ENCODE measurements at places on chromosomes 2 and 18. TPM values are rescaled to one million over a fixed set of nuclear protein-coding genes. Genes with fewer than 3 reads are reported as not detected.

DNA sequence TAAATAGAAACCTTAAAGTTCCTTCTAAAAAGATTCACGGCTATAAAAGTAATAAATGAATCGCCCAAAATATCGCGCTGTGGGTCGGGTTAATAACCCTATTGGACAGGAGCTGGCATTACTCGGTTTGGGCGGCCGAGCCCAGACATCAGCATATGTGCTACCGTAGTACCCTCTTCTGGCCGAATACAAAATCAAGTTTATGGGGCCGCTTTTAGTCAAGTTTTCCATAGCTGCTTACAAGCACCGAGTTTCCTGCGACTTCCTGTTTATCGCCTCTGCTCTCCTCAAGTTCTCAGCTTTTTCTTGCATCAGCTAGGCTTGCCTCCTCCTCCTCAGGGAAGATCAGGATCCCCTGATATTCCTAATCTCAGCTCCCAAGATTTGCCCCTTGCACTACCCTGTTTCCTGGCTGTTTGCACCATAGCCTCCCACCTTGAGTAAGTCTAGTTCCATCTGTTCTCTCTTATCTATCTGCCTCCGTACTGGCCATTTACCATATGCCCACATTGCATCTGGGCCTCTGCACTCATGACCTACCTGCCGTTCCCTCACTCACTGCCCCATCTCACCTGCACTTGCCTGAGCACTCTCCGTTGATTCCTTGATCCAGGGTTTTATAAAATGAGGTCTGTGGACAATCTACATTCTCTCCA lies 56.1 kb downstream of the SLC35F5 start:
- H3K36me3 ChIP-seq, result no peaks in the 10 kb centered on the region
- no peak overlapping the region for H3K27ac ChIP-seq
- no peaks in the 10 kb centered on the region for H3K27me3 ChIP-seq
- no peaks in the 10 kb centered on the region for H3K4me1 ChIP-seq
- no peak overlapping the region for H3K4me3 ChIP-seq

DNA sequence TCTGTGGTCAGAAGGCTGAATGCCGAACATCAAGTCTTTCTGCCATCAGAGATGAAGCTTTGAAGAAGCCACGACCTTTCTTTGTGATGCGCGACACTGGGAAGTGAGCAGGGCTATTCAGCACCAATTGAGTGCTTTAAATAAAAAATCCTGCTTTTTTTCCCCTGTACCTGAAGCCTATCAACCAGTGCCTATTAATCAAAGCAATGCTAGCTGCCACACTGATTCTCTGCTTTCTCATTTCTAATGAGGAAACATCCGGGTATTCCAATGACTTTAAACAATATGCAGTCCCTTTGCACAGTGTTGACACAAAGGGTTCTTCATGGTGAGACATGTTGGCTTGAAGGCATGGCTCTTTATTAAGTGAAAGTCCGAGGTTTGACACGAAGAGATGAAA lies 88.0 kb downstream of the GALR1 start:
- H3K36me3 ChIP-seq, result no peaks in the 10 kb centered on the region
- H3K27ac ChIP-seq, result no peak overlapping the region
- H3K4me3 ChIP-seq, result no peak overlapping the region
- no peaks in the 10 kb centered on the region for H3K27me3 ChIP-seq

DNA sequence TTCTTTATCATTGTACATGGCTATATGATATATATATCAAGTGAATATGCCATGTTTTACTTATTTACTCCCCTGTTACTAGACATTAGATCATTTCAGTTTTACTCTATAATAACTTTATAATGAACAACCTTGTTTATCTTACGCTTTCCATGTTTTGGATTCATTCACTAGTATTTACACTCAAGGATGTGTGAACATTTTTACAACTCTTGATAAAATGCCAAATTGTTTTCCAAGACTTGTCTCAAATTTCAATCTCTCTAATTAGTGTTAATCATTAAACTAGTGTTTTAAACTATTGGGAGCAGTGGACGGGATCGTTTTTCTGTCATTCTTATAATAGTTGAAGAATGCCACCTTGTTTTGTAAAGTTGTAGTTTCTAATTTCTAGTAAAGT lies 51.5 kb upstream of the B3GNT7 start:
- no peak for DNase-seq
- H3K4me1 ChIP-seq, result peaks cover 4% of the 10 kb centered on the region
- H3K27ac ChIP-seq, result no peak overlapping the region

- H3K27me3 ChIP-seq, result no peaks in the 10 kb centered on the region
- no peaks in the 10 kb centered on the region for H3K36me3 ChIP-seq
- peak overlapping the region; percentile 50 for H3K4me3 ChIP-seq
Measured at GRCh38 chr18:58045242-58046092, 1.4 kb downstream of the NEDD4L start.

DNA sequence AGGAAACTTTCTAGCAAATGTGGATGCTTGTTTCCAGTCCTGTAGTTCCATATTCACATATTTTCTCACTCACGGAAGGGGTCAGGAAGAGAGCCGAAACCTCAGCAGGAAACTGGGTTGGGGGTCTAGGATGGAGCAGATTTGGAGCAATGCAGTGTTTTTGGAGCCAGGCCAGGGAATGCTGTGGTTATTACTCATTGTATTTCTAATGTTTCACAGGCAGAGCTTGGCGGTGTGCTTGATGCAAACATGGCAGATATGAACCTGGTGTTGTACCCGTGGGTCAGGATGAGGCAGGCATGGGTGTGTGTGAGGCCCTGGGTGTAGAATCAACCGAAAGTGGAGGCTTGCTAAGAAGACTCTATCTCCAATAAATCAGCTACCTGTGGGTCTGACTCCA lies 34.6 kb upstream of the ACKR3 start:
- no peaks in the 10 kb centered on the region for H3K4me1 ChIP-seq
- no peak overlapping the region for H3K27ac ChIP-seq
- no peak for DNase-seq
- no peaks in the 10 kb centered on the region for H3K27me3 ChIP-seq

DNA sequence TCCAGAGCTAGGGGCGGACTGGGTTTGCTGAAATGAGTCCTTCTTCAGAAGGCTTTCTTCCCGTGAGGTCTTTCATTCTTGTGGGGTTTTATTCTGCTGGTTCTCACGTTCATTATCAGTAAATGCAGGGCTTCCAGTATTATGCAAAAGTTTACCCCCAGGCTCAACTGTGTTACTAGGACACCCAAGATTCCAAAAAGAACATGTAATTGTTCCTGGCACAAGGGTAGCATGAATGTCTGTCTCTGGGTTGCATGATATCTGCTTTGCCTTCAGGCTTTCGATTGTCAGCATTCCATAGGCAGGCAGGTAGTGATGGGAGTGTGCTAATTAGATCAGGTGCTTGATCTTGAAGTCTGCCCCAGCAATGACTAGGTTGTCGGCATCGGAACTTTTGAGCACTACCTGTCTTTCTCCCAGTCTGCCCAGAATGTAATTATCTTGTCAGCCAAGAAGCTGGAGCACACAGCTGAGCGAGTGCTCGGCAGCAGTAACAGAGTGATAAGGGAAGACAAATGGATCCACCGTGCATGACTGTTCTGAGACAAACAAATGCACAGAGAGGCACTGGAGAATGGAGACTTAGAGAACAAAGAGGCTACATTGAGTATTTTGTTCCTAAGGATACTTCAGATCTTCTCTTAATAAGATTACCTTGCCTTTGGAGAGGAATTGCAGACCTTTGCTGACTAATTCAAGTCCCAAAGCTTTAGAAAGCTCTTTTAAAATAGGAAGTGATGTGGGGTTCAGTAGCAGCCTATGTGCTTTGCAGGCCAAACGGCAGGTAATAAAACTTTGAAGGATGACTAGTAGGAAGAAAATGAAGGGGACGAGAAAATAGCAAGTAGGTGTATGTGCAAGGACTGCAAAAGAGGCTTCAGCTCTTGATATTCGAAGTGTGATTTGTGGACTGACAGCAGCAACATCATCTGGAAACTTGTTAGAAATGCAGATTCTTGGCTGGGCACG lies 41.9 kb downstream of the ITGB6 start:
- H3K4me1 ChIP-seq, result no peaks in the 10 kb centered on the region
- no peak for DNase-seq
- H3K27ac ChIP-seq, result no peak overlapping the region
- H3K36me3 ChIP-seq, result no peaks in the 10 kb centered on the region
- no peak overlapping the region for H3K4me3 ChIP-seq

The PRLH gene
- total RNA-seq, result not detected

The ST6GAL2 gene
- total RNA-seq, result 6.2 TPM

DNA sequence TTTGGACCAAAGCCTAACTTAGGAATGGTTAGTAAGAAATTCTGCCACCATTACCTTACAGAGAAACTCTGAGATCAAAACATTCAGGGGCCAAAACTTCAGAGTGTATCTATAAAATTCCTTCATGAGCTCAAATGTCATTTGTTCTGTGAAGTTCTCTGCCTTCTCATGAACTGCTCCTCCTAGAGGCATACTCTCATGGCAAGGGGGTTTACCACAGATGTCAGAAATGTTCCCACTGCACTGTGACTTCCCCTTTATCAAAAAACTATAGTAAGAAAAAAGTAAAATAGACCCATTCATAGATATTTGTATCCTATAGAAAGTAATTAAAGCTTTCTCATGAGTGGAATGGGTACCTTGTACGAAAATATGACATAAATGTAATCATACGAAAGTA lies 68.5 kb downstream of the USP40 start:
- no peak for DNase-seq
- no peaks in the 10 kb centered on the region for H3K27me3 ChIP-seq
- H3K36me3 ChIP-seq, result peaks cover 7% of the 10 kb centered on the region
- no peaks in the 10 kb centered on the region for H3K4me1 ChIP-seq

GRCh38 chr18:60935041-60935910 lies 398.0 kb upstream of the CDH20 start:
- H3K27ac ChIP-seq, result no peak overlapping the region
- no peaks in the 10 kb centered on the region for H3K4me1 ChIP-seq
- no peak overlapping the region for H3K4me3 ChIP-seq
- H3K36me3 ChIP-seq, result no peaks in the 10 kb centered on the region
- no peak for DNase-seq

DNA sequence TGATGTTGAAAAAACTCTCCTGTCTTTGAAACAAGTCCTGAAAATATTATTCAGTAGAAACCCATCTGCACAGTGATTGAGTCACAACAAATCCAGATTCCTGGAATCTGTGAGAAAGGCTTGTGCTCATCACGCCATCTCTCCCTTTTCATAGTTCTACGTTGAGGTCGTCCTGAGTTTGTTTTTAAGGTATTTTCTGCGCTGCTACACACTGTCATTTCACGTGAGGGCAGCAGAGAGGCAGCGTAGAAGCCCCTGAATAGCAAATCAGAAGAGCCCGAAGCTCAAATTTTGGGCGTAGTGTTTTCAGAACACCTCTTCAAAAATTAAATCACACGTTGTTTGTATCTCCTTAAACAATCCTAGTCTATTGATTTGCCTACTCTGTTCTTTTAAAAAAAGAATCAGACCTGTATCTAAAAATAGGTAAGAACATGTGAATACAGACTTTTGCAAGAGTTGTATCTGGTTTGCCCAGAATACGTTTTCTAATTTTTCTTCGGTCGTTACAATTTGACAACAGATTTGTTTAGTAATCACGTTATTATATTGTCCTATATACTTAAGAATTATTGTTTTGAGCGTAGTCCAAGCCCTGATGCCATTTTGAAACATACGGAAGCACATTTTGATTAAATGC lies 61.6 kb upstream of the SLC38A11 start:
- no peak overlapping the region for H3K27ac ChIP-seq
- no peak for DNase-seq
- H3K4me3 ChIP-seq, result no peak overlapping the region

- H3K36me3 ChIP-seq, result no peaks in the 10 kb centered on the region
- H3K4me1 ChIP-seq, result no peaks in the 10 kb centered on the region
- H3K27me3 ChIP-seq, result no peaks in the 10 kb centered on the region
- no peak overlapping the region for H3K4me3 ChIP-seq
- DNase-seq, result no peak
- no peak overlapping the region for H3K27ac ChIP-seq
Measured at GRCh38 chr2:122034344-122034743, 278.9 kb downstream of the TSN start.

DNA sequence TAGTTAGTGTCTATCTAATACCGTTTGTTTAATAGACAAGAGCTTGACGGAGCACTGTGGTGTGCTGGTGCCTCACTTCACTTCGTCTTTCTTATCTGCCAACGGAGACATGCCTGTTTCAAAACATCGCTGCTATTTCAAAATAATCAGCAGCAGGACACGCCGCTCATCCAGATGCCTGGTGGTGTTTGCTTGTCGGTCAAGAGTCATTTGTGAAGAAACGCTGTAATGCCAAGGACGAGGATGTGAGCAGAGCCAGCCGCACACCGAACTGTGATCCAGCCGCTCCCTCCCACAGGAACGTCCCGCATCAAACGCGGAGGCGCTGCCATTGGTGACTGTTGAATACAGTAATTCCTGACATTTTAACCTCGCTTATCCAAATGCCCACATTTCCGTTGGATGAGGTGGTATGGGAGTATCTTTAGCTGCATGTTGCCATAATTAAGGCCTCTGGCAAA lies 432.4 kb downstream of the FBXO15 start:
- no peak for DNase-seq
- H3K27me3 ChIP-seq, result no peaks in the 10 kb centered on the region
- H3K4me1 ChIP-seq, result no peaks in the 10 kb centered on the region
- no peak overlapping the region for H3K4me3 ChIP-seq
- H3K27ac ChIP-seq, result no peak overlapping the region

DNA sequence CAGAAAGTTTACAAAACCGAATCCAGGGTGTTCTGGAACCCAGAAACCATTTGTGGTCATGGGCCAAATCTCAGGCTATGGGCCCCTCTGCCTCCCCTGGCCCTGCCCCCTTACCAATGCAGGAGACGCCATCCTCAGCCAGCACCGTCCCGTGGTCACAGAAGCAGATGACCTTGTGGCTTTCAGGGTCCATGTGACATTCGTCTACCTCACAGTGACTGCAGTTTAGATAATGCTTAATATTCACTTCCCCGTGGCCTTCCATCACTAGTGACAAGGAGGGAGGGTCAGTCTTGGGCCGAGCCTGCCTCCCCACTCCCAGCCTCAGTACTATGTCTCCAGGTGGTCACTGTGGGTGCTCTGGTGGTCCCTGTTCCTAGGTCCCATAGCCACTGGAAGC lies 111.6 kb downstream of the CLIP4 start:
- peaks cover 10% of the 10 kb centered on the region for H3K4me1 ChIP-seq
- peak; percentile 42 for DNase-seq
- H3K27ac ChIP-seq, result no peak overlapping the region
- no peak overlapping the region for H3K4me3 ChIP-seq

- no peak for DNase-seq
- no peaks in the 10 kb centered on the region for H3K27me3 ChIP-seq
- H3K36me3 ChIP-seq, result no peaks in the 10 kb centered on the region
- H3K27ac ChIP-seq, result no peak overlapping the region
- H3K4me3 ChIP-seq, result no peak overlapping the region
- H3K4me1 ChIP-seq, result no peaks in the 10 kb centered on the region
Measured at GRCh38 chr18:56836173-56836572, 185.0 kb downstream of the WDR7 start.

Data from sigmoid colon (tissue), 7 donors.